ENCODE measurements at places on chromosomes 16 and 17.

- DNase-seq: no peak
Observed at GRCh38 chr17:7440113-7440833, 961 bp downstream of the FGF11 start.

GRCh38 chr16:2003827-2004641 is 5.6 kb downstream of the ZNF598 start:
- DNase-seq: no peak

DNA sequence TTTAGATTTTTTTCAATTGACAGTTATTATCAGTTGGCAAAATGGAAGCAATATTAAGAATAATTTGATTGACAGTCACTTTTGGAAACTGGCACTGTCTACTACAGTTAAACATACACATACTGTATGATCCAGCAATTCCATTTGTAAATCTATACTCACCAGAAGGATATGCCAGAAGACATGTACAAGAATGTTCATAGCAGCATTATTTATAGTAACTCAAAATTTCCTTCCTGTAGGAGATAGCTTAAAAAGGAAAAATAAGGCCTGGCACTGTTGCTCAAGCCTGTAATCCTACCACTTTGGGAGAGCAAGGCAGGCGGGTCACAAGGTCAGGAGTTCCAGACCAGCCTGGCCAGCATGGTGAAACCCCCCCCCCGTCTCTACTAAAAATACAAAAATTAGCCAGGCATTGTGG is 89.3 kb downstream of the VMP1 start:
- no peak for DNase-seq

GRCh38 chr16:12262454-12263180 is 286.1 kb downstream of the SNX29 start:
- DNase-seq: no peak

- DNase-seq: no peak
Observed at GRCh38 chr17:2235792-2236366, 67.7 kb downstream of the SMG6 start.

- no peak for DNase-seq
Observed at GRCh38 chr16:2426941-2427361, 2.3 kb upstream of the CCNF start.

GRCh38 chr17:80191865-80192661 is 22.2 kb downstream of the CARD14 start:
- no peak for DNase-seq

GRCh38 chr17:12794919-12795532 is 5.7 kb downstream of the ARHGAP44 start:
- no peak for DNase-seq

DNA sequence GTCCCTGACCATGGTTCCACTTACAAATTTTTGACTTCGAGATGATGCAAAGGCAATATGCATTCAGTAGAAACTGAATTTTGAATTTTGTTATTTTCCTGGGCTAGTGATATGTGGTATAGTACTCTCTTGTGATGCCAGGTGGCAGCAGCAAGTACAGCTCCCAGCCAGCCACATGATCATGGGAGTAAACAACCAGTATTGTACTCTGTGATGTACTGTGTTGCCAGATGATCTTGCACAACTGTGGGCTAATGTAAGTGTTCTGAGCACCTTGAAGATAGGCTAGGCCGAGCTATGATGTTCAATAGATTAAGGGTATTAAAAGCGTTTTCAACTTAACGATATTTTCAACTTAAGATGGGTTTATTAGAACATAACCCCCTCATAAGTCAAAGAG is 250.8 kb downstream of the STX8 start:
- no peak for DNase-seq

DNA sequence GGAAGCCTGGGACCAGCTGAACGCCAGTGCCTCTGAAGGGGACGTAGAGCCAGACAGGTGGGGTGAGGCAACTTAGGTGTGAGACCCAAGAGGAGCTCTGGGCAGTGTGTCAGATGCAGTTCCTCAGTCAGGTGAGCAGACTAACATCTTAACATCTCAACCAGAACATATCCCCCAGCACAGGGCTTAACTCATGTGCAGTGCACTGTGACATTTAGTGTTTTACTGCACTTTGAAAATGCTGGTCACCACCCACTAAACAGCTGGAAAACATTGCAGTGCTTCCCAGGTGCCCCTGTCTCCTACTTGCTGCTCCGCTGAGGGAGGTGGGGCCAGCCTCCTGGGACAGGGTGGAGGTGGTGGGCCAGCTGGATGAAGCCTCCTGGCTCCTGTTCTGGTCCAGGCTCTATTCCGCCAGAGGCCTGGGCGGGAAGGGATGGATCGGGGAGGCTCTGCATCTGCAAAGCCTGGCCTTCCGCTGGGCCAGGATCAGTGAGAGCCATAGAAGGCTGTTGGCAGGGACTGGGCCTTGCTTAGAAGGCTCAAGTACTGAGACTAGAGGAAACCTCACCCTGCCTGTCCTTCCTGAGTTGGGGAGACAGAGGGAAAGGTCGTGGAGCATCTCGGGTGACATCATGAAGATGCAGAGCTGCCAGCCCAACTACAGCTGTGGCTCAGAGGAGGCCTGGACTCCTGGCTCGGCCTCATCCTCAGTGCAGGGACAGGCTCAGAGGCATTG is 7.9 kb upstream of the MRC2 start:
- no peak for DNase-seq

GRCh38 chr17:57021226-57021940 is 43.5 kb downstream of the SCPEP1 start:
- DNase-seq: no peak

GRCh38 chr16:54654429-54654828 is 276.2 kb upstream of the IRX5 start:
- DNase-seq: no peak

DNA sequence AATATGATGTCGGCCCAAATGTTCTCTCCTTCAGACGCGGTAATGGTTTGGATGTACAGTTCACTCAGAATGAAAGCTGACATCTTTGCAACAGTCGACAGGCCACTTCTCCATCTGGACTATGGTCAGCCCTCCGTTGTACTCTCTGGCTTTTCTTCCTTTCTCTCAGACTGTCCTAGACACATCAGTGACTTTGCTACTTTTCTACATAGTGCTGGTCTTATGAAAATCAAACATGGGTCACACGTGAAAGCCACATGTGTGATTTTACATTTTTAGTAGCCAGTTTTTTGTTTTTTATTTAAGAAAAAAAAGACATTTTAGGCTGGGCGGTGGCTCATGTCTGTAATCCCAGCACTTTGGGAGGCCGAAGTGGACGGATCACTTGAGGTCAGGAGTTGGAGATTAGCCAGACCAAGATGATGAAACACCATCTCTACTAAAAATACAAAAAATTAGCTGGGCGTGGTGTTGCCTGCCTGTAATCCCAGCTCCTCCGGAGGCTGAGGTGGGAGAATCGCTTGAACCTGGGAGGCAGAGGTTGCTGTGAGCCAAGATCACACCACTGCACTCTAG is 644.1 kb downstream of the KCNJ2 start:
- DNase-seq: no peak

GRCh38 chr17:18191236-18191667 is 7.6 kb downstream of the ALKBH5 start:
- DNase-seq: no peak
